WERI-Rb-1 (cell line): ENCODE measurements at places on chromosomes 11 and 22.
A peak's percentile ranks its signal among the peaks of the same experiment; 100 is the strongest.

DNA sequence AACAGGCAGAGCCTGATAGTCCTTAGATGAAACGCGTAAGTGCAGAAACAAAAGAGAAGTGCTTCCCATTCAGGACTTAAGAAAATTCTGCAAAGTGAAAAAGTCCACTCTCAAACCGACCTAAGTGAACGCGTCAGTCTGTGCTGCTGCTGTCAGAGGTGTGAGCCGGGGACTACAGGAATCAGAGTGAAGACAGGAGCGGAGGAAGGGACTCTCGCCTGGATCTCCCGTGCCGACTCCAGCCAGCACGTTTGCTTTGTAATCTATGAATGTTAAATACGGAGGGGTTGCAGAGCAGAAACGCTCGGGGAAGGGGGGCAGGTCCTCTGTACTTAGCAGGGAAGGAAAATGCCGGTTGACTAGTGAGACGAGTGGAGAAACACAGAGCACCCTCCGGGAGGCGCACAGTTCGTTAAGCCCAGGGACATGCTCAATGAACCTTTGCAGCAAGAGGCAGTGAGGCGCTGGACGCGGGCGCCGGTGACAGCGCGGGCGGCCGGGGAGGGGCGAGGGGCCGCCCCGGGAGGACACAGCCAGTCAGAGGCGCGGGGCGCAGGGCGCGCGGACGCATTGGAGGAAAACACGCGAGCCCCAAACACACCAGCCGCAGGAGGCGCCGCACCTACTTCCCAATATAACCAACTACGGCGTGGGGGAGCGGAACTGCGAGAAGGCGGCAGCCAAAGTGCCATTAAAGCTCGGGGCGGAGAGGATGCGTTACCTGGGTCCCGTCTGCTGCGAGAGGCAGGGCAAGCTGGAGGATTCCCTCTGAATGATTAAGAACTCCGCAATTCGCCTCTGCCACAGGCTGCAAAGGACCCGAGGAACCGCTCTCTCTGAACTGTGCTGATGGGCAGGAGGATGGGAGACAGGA, at the start of gene CNTN5:
CNTN5 (plus strand) TSS at position 598 of the 874 bp plus-strand sequence.
- peak; percentile 87 for DNase-seq

DNA sequence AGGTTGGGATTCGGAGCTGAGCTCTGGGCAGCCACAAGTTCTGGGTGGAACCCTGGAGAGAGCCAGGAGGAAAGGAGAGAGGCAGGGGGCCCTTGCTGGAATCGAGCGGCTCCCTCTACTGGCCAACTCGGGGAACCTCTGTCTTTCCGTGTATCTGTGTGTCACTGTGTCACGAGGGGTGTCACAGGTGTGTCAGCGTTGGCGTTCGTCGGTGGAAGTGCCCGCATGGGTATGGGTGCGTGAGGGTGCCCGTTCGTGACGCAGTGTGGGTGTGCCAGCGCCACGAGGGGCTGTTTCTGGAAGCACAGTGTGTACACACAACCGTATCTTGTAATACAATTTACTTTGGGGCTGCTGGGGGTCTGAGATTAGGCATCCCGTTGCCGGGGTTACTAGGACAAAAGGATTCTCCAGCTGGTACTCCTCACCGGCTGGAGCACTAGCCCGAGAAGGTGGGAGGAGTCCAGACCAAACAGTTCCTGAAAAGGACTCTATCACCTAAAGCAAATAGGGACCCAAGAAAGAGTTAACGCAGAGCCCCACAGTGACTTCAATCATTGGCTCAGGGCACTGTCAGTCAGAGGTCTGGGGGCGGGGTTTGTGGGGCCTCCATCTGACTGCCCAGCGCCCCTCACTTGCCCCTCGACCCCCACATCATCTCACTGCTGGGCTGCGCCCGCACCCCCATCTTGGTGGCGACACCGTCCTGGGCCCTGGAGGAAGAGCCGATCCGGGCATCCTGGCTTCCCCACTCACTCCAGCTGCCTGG, 2.6 kb upstream of the BCL9L start:
- peak; percentile 91 for DNase-seq

DNA sequence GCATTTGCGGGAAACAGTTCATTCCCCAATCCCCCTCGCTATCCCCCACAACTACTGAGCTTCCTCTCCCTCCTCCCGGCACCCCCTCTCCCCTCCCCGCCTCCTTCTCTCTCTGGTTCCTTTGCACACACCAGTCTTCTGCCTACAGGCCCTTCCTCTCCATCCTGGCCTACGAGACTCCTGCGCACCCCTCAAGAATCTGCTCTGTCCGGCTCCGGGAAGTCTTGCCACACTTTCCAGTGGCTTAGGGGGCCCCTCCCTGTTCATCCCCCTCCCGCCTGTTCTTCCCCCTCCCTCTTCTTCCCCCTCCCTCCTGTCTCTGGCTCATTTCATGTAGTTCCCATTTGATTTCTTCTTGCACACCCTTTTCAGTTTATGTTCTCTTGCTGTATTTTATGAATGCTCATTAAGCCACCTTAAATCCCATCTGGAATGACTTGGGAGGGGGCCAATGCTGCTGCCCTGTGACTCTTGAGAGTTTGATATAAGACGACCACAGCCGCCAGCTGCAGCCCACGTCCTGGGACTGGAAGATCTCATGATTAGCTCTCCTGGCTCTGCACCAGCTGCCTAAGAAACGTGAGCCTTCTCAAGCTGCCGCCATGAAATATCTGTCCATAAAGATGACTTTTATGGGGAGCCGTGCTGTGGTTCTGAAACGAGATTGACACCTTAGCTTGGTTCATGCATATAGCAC, 50.9 kb downstream of the RPS6KA4 start:
- peak; percentile 62 for DNase-seq

DNA sequence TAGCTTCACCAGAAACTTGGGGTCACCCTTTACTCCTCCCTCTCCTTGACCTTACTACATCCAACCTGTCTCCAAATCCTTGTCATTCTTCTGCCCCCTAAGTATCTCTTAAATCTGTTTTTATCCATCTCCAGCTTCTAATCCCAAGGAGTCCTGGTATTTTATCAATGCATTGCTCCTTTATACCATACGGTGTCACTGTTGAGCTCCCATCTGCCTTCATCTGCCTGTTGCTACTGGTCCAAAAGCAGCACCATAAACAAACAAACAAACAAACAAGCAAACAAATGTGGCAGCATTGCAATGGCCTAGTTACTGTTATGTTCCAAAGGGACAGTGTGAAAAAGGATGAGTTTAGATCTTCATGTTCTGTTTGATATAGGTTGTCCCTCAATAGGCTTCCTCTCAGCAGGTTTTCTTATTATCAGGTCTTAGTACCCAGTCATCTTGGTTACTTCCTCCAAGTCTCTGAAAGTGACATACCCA, 34.2 kb downstream of the DNHD1 start:
- DNase-seq = peak; percentile 34

- no peak for DNase-seq
These were observed 43.6 kb downstream of the TSPAN18 start for GRCh38 chr11:44770401-44770800.

GRCh38 chr11:933142-933851, 7.6 kb downstream of the AP2A2 start:
- no peak for DNase-seq

GRCh38 chr11:24842308-24842707, 345.5 kb downstream of the LUZP2 start:
- no peak for DNase-seq
